Stomach (tissue), 19 donors: ENCODE measurements at places on chromosomes 4 and X.
A peak's percentile ranks its signal among the peaks of the same experiment; 100 is the strongest.

GRCh38 chr4:3302786-3303564, 10.2 kb downstream of the RGS12 start:
- peak; percentile 22 for DNase-seq

DNA sequence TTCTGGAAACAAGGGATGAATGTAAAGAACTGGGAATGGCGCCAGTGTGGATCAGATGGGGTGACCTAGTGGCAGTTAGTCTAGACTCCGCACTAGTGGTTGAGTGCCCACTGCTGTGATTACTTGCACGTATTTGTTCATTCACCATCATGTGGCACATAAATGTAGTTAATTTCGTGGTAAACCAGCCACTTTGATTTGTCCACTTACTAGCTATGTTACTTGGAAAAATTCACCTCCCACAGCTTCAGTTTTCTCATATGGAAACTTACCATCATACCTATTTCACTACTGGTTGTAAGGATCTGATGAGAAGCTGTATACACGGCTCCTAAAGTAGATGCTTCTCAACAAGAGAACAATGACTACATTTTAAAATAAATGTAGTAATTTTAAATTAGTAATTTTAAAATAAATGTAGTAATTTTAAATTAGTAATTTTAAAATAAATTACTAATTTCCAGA, 394 bp upstream of the DYNLT3 start:
- DNase-seq = no peak

GRCh38 chr4:180057299-180057721, 2185.9 kb upstream of the TENM3 start:
- DNase-seq = no peak

DNA sequence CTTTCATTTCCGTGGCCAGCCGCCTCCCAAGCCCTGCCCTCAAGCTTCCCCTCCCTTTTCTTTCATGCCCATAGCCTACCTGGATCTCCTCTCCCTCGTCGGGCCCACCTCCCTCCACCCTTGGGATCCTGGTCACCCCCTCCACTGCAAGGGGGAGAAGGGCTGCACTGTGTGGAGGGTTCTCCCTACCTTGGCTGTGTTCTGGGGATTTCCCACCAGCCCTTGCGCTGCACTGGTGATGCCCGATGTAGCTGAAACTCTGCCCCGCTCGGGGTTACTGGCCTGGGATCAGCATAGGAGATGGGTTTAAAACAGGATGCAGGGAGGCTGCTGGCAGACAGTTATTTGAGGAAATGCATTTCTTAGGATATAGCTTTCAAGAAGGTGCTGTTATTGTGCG, 128.9 kb downstream of the TBL1X start:
- no peak for DNase-seq

DNA sequence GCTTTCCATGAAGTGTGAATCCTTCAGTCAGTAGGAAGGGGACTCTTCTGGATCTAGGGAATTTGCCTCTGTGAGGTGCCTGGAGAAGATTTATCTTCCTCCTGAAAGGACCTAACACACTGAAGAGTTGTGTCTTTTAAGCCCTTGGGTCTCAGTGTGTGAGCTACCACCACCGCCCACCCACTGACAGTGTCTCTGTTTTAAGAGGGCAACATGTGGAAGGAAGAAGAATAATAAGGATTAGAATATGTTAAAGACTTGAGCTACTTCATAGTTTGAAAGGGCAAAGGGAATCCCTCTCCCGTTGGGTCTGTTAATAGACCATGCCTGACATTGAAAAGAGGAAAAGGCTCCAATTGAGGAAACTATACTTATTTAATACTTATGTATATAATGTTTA, 64.3 kb upstream of the TLR2 start:
- no peak for DNase-seq

- DNase-seq = no peak
Observed at GRCh38 chr4:175905925-175906324, 93.9 kb upstream of the GPM6A start.
